ENCODE measurements at places on chromosomes 6 and 20.

DNA sequence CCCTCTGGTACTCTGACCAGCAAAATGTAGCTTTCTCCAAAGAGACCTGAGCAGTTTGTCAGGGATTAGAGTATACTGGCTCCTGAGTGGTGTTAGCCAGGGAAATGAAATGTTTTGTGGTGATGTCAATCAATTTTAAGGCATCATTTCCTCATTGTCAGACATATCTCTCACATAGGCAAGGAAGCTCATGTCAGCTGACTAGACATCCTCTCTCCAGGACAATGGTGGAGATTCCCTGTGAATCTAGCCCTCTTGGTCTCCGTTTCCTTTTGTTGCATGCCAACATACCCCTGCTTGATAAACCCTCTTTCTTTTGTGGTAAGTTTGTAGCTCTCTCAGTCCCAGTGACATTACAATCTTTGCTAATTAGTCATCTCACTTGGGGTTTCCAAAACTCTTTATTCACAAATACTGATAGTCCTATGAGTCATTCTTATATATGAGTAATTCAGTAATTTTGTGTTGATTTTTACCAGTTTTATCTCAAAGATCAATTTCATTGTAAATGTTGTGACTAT, 135.6 kb upstream of the PTPRK start:
- DNase-seq, result no peak

DNA sequence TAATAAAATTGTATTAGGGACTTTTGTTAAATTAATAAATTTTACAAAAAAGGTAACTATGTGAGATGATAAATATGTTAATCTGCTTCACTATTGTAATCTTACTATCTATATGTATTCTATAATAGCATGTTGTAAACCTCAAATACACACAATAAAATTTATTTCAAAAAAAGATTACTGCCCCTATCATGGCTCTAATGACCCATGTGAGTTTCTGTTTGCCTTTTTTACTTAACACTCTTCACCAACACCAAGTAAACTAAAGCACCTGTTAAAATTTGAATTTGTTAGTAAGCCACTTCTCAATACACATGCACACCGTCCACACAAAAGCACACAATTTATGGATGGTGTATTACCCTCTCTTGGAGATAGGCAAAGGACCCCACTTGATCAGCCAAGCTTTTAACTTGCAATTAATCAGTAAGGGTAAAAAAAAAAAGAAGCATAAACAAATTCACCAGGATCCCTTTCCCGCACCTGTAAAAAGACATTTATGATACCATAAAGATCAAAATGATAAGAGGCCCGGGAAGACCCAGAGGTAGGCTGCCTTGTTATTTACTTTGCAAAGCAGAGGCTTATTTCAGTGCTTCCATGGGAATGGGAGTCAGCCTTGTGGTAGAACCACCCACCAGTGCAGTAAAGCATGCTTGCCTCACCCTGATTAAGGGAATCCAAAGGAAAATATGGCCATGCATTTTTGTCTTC, 28.6 kb upstream of the PKHD1 start:
- no peak for DNase-seq

- DNase-seq, result no peak
Observed at GRCh38 chr20:50883856-50884255, 47.4 kb downstream of the ADNP start.

- no peak for DNase-seq
Observed at GRCh38 chr6:83781506-83781905, 71.7 kb upstream of the RIPPLY2 start.

GRCh38 chr6:157550114-157550989, 169.4 kb downstream of the ZDHHC14 start:
- no peak for DNase-seq

DNA sequence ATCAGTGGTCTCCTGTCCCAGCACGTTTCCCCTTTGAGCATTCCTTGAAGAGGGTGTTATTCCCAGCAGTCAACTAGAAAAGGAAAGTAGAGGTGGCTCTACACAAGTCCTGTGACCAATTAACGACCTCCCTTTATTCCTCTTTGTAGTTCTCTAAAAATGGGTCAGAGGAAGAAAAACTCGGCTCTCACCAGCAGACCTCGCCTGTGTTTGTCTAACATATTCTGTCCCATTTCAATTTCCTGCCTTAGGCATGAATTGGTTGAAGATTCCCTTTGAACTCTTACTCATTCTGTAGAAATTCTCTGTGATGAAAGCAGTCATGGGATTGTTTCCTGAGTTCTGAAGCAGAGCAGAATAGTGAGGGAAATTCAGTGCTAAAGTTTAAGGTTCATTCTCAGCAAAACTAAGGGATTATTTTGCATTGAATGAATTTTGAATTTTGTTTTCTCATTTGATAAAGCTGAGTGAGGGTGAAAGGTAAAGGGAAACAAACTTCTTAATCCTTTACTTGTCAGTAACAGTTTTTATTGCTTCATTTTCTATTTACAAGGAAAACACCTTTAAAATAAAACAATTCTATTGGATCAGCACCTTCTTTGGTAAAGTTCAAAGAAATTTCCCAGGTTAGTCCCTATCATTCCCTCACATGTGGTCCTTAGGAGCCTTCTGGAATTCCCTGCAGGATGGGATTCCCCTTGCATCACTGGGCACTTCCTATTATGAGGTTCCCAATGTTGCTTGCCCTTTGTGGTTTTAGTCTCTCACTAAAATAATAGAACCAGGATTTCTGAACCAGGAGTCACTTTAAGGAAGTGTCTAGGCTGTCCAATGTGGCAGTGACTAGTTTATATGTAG, 105.8 kb downstream of the SLX4IP start:
- DNase-seq, result no peak

DNA sequence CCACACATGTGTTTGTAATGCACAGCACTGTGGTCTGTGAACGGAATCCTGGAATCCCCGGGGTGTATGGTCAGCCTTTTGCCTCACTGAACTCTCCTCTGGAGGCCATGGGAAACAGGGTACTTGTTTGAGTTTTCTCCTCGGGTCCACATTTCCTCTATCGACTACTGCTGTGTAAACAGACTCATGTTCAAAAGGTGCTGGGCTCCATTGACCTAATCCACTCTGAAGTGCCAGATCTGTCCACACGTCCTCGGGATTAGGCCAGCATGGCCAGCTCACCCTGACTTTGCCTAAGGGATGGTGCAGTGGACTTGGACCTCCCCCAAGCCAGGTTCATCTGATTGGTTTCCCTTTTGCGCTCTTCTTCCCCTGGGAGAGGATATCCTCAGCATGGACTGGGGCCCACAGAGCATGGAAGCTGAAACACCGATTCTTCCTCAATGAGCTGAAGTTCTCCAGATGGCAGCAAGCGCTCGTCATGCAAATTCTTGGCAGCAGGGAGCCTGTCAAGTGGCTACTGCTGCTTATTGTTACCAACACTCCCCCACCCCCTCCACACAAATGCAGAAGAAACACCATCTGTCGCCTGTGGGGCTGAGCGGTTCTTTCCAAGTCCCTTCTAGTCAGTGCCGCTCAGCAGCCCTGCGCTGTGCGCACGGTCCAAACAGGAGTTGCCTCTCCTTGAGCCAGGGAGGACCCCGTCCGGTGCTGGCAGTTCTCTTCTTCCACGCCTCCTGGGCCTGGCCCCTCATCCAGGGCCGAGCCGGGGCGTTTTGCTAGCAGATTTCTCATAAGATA, 292.6 kb upstream of the MARCKS start:
- DNase-seq, result no peak

DNA sequence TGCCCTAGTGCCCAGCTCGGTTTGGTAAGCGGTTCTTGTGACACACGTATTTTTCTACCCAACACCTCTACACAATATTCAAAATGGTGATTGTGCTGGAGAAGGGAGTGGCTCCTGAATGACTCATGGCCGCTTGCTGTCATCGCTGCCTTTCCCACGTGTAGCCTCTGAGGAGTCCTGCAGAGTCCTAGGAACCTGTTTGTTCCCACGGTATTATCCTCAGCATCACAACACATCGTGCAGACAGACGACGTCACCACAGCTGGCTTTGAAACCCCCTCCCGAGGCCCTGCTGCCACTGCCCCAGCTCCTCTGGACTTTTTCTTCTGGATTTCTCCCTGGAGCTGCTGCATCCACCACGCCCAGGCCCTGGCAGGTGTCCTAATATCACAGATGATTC, 353.5 kb downstream of the SMOC2 start:
- no peak for DNase-seq

GRCh38 chr6:53529324-53530036, 15.4 kb downstream of the GCLC start:
- DNase-seq, result no peak

GRCh38 chr6:170456886-170457698, 96.0 kb downstream of the PSMB1 start:
- DNase-seq, result no peak

- DNase-seq, result no peak
Observed at GRCh38 chr6:169310983-169311382, 57.3 kb upstream of the THBS2 start.

DNA sequence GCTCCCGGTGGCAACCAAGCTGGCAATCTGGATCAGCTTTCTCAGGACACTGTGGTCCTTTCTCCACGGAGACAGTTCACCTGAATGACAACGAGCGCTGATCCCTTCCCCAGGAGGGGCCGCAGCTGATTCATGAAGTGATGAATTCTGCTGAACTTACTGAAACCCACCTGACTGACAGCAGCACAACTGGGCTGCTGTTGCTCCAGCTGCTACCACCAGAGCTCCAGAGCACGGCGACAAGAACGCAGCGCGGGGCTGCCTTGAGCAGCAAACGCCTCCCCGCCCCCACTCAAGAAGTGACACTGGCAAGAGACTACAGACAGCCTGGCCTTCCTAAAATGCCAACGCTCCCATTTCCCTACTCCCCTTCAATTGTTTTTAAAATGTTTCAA, 10.0 kb downstream of the PXDC1 start:
- DNase-seq, result no peak

GRCh38 chr6:136920671-136921380, 1.3 kb upstream of the SLC35D3 start:
- no peak for DNase-seq
